ENCODE measurements at places on chromosomes 7 and 10.

GRCh38 chr7:47669178-47669891 lies 87.4 kb upstream of the TNS3 start:
- no peak for DNase-seq

DNA sequence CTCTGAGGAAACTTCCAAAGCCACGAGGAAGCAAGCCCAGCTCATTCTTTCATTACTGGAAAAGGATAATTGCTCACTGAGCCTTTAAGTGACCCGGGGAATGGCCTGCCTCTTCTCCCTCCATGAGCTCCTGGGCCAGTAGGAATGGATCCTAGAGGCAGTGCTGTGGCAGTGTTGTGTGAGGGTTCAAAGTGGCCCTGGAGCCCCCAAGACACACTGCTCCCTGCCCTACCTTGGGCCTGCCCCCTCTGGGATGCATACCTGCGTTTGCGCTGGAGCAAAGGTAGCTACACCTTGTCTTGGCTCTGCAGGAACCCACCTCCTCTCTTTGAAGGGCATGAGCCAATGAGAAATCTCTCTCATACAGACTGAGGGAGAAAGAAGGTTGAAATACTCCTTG lies 115.8 kb upstream of the ANLN start:
- no peak for DNase-seq

DNA sequence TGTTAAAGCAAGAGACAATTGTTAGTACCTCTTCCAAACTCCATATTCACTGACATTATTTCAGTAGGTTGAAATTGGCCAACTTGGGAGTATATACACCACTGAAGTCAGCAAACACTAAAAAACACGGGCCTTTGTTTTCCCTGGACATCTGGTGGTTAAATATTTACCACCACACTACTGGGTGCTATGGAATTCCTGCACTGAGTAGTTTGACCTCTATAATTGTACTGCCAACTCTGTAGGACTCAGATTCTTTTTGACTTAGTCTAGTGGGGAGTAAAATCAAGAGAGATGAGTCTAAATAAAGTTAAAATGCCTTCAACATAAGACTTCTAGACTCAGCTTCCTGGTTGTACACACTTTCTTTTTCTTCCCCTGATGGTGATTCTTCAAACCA lies 41.3 kb upstream of the TES start:
- DNase-seq = no peak

DNA sequence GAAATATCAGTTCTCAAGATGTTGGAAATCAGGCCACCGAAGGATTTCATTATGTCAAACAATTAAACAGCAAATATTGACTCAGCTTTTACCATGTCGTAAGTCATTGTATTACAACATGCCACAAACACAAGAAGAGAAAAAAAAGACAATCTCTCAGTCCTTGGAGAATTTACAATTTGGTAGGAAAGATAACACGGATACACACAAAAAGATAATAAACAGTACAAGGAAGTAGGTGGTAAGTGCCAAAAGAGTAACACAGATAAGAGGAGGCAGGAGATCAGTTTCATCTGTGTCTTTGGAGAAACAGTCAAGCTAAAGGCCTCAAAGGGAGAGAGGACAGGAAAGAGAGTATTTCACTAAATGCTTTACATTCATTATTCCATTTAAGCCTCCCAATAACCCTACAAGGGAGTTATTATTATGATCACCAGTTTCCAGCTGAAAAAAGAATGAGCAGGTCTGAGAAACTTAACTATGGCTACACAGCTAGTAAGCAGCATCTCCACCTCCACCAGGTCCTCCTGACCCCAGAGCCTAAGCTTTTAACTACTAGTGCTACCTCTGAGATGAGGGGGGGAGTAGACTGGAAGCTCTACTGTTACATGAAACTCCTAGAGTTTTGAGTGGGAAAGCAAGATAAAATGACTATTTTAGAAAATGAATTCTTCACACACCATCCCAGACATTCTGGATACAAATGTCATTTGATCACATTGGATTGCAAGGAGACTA lies 13.9 kb upstream of the DNAJC1 start:
- no peak for DNase-seq

- peak; percentile 24 for DNase-seq
Measured at GRCh38 chr7:22447762-22448161, 52.2 kb downstream of the STEAP1B start.

DNA sequence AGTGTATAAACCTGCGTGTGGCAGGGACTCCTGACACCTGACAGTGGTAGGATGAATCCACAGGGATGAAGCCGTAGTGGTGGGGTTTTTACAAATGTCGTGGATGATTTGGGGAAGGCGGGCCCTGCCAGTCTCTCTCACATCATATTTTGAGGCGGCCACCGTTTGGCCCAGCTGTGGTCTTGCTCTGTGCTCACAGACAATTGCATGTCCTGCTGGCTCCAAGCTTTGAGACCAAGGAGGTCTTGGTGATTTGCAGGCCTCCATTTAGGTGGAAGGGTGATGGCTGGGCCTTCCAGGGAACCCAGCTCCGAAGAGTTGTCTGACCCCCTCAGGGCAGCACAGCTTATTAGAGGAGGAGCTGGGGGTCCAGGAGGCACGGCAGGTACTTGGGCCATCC lies 151.1 kb upstream of the SHH start:
- no peak for DNase-seq

- no peak for DNase-seq
Measured at GRCh38 chr10:109895848-109896247, 27.5 kb downstream of the XPNPEP1 start.

DNA sequence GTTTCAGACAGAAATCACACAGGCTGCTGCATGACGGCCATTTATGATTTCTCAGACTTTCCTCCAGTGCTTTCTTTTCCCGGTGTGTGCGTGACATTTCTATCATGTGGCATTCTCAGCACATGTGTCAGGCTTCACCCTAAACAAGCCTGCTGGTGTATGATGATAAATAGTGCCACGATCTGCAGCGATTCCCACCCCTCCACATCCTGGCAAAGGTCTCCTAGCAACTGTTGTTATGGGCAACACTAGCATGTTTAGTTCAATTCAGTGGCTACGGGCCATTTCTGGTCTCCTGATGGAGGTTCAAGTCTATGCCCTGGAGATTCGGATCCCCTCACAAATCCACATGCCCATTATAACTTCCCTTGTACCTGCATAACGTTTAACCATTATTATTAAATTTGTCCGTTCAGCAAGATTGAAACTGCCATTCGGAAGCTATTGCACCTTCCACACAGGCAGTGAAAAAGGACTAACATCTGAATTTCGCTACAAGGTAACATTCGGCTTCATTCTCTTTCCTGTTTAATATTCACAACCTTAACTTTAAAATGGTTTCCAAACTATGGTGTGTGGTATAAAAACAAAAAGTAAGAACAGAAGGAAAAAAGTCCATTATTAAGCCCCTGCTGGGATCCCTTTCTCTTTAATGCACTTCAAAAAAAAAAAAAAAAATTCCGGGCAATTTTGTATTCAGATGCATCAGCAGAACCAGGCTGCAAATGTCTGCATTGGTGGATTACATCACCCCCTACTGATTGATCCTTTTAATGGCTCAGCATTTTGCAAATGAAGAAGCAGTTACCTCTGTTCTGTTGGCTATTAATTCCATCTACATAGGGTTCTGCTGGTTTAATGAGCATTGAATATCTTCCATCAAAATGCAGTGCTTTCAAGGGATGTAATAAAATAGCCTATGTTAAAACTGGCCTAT lies 90.2 kb downstream of the FRMD4A start:
- no peak for DNase-seq

DNA sequence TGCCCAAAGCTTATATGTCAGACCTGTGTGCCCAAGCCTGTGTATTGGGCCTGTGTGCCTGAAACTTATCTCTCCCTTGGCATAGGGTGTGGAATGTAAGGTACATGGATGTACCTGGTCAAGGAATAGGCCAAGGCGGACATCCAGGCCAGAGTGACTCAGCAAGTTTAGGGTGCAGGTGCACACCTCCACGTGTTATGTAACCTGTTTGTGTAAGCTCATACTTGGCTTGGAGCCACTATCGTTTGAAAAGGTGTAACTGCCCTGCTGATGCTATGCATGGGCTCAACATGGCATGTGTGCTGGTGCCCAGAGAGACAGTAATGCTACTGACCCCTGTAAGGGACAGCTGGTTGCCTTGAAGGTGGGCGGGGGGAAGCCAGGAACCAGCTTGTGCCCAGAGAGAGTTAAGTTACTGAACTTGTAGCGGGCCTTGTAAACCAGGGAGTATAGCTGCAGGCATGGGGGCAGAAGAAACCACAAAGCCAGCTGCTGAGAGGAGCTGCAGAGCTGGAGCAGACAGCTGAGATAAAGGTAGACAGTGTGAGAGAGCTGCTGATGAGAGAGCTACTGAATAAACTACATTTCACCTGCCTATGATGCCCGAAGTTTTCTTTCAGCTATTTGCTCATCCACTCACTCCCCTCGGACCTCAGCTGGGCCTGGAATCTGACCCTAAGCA lies 656.4 kb upstream of the ZWINT start:
- no peak for DNase-seq

- DNase-seq = no peak
Measured at GRCh38 chr10:47406548-47406869, 22.4 kb upstream of the ZNF488 start.

- DNase-seq = no peak
Measured at GRCh38 chr10:28761084-28761846, 83.9 kb downstream of the BAMBI start.

- DNase-seq = no peak
Measured at GRCh38 chr7:151271699-151272355, 23.3 kb upstream of the SMARCD3 start.

DNA sequence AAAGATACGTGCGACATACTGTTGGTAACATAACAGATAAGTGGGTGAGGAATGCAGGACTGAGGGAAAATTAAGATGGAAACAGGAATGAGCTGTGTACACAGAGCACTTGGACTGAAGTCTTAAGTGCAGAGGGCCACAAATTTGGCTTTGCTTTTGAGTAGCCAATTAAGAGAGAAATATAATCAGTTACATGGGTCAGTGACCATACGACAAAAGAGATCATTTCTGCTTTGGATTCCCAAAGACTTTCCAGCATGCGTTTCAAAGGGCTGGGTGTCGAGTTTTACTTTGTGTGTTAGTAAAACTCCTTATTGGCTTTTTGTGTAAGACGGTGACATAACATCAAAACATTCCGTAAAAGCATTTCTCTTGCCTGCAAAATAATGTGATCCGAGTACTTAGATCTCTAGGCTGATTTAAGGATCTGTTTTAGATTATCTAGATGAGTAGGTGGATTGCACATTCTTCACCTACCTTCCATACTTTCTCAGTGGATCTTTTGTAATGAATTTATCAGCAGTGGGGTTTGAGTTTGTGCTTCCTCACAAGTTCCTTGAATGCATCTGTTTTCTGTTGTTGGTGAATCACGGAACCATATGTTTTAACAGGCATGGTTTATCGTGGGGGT lies 7.5 kb downstream of the RABGEF1 start:
- DNase-seq = no peak

DNA sequence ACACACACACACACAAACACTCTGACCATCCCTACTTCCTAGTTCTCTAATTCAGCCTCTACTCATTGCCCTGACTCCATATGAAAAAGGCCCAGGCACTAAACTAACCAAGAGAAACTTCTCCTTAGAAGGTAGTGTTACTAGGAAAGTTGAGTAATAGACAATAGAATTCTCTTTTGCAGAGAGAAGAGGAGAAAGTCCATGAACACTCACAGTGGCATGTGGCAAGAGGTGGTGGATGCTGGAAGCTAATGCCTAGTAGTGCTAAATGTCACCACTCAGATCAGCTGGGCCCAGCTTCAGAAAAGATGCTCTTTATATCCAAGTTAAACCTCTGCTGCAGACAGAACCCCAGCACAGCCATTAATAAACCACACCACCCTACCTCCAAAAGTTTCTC lies 58.2 kb downstream of the SORBS1 start:
- no peak for DNase-seq

DNA sequence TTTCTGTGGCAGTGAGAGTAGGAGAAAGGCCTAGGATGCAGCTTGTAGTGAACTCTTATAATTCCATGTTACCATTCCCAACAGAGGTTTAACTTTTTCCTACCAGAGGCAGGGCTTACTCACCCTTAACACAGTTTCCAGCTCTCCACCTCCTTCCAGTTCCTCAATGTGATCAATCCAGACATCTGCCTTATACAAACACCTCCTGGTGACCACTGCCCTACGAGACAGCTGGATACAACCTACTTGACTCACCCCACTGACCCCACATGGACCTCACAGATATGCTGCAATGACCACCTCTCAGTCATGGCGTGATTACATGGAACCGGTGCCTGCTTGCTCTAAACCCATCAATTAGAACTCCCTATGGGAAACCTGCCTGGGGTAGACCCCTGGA lies 326.5 kb downstream of the TNS3 start:
- no peak for DNase-seq

GRCh38 chr7:150648353-150649079 lies 16.3 kb upstream of the GIMAP6 start:
- no peak for DNase-seq

GRCh38 chr7:155588468-155588998 lies 42.2 kb upstream of the CNPY1 start:
- no peak for DNase-seq

DNA sequence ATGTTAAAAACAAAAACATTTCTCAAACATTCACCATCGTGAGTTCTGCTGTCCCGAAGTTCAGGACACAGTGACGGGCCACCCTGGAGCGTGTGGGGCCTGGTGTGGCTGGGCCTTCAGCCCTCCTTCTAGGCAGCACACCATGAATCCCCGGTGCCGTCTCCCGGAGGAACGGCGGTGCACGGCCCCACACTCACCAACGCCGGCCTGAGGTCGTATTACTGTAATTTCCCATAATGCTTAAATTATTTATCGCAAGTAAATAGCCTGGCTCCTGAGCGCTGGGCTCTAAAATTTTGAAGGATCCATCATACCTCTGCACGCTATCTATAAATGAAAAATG lies 1.4 kb downstream of the STK32C start:
- no peak for DNase-seq

- no peak for DNase-seq
Measured at GRCh38 chr7:7695111-7695817, 23.1 kb downstream of the RPA3 start.

- DNase-seq = no peak
Measured at GRCh38 chr7:120353171-120353570, 80.2 kb downstream of the KCND2 start.

DNA sequence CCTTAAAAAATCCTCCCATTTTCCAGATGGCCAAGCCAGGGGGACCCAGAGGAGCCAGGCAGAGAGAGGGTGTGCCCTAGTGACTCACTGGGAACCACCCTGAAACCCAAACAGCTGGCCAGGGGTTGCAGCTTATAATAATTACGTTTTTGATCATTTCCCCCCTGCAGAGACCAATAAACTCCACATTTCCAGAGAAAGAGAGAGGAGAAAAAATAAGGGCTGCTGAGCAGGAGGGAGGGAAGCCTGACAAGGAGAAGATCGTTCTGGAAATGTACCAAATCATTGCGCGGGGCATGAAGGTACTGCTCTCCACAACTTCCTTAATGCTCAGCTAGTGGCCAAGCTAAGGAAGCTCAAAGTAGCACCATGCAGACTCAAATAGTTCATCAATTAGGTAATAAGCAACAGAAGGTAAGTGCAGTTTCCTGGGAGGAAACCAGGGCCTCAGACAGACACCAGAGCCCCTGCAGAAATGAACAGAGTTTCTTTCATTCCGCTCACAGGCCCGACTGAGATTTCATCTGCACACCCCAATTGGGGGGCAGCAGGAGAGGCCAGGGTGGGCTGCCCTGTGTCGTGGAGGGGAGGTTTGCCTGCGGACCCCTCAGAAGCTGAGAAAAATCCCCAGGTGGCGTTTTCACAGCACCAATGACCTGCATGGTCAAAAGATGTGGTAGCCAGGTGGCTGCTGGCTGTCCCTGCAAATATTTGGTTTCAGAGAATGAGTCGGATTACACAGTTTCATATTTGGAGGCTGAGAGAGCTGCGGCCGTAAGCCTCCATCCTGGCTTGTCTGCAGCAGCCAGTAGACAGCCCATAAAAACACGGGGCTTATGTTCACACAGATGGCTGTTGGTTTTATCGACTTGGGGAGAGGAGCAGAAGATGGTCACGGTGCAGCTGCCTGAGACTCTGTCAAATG lies 153.2 kb upstream of the LYZL2 start:
- no peak for DNase-seq
